ENCODE measurements at places on chromosomes 3 and 15.

GRCh38 chr15:81740416-81740815, 305.4 kb downstream of the MEX3B start:
- ATAC-seq = no peak

DNA sequence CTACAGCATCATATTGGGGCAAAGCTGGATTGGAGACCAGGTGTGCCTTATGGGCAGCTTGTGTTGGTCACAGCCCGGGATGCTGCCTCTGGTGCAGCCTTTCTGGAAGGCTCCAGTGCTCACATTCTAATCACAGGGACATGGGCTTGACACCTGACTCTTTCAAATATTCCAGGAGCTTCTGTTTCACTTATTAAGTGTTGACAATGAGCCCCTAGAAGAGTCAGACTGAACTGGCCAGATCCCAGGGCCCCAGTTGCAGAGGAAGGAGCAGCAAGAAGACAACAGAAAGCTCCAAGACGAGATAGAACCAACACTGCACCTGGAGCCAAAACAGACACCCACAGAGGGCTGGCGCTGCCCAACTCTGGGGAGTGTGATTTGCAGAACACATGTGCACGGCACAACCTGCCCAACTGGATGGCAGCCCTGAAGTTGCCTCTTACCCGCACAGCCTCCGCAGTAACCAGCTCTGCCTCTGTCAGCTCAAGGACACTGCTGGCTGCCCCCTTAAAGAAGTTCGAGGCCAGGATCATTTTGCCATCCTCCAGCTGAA, 30.3 kb downstream of the ALDH1L1 start:
- no peak for ATAC-seq

GRCh38 chr3:197009532-197010019, 20.0 kb downstream of the MELTF start:
- no peak for ATAC-seq

GRCh38 chr3:113910966-113911365, 36.8 kb upstream of the ZDHHC23 start:
- ATAC-seq = no peak

GRCh38 chr3:151875759-151876158, 2.3 kb downstream of the SUCNR1 start:
- no peak for ATAC-seq
